ENCODE measurements at places on chromosomes 3 and 15.

- DNase-seq: no peak
Measured at GRCh38 chr3:116264546-116265319, 180.6 kb downstream of the LSAMP start.

- no peak for DNase-seq
Measured at GRCh38 chr3:168996622-168997021, 666.9 kb downstream of the MECOM start.

DNA sequence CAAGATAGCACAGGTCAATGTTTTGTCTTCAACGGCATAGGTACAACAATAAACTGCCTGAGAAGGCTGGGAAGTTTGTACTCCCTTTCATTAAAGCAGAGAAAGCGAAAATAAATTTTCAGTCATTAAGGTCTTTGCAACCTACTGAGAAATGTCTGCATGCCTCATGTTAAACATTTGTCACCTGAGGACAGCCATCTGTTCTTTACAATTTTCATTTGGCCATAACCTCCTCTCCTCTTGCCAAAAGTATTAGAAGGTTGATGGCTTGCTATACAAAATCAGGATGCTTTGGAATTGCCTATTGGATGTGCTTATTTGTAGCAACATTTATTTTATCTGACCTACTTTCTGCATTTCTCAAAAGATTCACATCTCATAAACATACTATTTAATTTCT lies 122.7 kb downstream of the GOLIM4 start:
- no peak for DNase-seq

- no peak for DNase-seq
Measured at GRCh38 chr15:74393423-74393822, 26.0 kb upstream of the CYP11A1 start.

DNA sequence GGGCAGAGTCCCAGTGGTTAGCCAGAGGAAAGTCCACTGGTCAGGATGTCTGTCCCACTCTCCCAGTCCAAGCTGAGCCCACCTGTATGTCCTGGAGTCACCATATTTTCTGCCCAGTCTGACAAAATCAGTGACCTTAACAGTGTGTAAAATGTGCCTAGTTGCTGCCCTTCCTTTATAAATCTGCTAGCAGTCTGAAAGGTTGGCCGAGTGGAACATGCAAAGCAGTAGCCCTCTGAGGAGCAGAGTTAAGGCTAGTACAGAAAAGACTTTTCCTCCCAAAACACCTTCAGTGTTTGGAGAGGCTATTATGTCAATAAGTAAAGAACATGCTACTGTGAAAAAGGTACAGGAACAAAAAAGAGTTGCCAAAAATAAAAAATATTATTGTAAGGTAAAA lies 15.3 kb downstream of the TTC21A start:
- no peak for DNase-seq

GRCh38 chr15:78840661-78841375 lies 29.6 kb upstream of the ADAMTS7 start:
- no peak for DNase-seq

GRCh38 chr3:141462176-141462859 lies 24.5 kb upstream of the RASA2 start:
- no peak for DNase-seq

DNA sequence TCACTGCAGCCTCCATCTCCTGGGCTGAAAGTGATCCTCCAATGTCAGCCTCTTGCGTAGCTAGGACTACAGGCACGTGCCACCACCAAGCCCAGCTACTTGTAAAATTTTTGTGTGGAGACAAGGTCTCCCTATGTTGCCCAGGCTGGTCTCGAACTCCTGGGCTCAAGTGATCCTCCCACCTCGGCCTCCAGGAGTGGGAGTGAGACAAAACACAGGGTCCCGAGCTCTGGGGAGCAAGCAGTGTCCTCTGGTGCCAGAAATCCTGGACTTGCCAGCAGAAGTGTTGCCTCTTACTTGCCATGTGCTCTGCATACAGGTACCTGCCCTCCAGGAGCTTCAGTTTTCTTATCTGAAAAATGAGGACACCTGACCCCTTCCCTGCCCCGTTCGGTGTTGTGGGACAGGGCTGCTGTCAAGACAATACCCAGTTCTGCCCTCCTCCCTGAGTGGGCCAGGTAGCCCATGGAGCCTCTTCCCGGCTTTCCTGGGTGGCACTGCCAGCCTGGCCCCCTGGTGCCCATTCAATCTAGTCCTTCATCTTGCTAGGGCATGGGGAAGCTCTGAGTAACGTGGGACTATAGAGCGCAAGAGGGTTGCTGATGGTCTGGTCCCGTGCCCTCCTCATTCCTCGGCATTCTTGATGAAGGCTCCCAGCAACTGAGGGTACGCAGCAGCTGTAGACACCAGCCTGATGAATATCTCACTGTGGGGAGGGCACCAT lies 164.6 kb downstream of the GOLGA6L4 start:
- no peak for DNase-seq

DNA sequence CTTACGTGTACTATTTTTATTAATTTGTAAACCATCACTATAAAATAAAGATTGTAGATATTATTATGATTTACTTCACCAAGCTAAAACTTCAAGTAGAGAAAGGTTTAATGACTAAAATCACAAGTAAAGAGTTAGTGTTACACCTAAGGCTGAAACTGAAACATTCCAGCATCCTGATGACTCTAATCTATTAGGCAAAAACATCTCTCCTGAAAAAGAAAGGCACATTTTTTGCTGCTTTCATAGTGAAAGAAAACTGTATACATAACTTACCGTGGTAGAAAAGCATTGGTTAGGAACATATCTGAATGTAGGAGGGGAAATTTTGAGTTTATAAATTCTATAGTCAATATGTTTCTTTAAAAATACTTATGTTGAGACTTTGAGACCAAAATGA lies 35.4 kb downstream of the CCDC191 start:
- no peak for DNase-seq
